ENCODE measurements at places on chromosomes 11 and 22.

GRCh38 chr11:108037636-108038035, 28.9 kb downstream of the CUL5 start:
- no peak for DNase-seq

DNA sequence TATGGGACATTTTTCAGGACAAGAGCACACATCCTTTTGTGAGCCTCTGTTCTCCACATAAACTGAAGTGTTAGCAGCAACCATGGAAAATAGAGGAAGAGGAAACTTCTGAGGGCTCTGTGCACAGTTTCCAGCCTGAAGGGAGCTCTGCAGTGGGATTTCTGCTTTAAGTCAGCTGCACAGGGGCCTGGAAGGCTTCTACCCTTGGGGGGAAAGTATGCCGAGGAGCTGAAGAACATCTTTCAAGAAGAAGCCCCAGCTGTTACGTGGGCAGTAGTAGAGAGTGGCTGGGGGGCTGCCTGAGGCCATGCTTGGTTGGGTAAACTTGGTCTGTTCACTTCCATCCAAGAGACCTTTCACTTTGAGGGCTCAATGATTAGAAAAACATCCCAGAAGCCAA, 82.7 kb upstream of the EED start:
- no peak for DNase-seq

DNA sequence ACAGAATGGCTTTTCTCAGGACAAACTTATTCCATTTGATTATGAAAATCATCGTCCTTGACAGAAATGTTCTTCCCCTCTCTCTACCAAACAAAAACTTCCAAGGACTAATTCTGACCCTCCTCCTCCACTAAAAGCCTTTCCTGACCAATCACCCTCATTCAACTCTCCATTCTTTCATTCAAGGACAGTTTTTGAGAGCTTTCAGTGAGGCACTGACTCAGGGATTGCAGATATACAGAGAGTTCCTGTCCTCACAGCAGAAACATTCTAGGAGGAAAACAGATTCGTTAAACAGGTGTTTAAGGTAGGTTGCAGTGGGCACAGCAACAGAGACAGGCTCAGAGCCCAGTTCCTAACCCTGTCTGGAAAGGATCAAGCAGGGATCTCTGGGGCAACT, 41.5 kb downstream of the OR4D9 start:
- no peak for DNase-seq

- no peak for DNase-seq
Observed at GRCh38 chr22:30575859-30576258, 1.4 kb upstream of the GAL3ST1 start.

DNA sequence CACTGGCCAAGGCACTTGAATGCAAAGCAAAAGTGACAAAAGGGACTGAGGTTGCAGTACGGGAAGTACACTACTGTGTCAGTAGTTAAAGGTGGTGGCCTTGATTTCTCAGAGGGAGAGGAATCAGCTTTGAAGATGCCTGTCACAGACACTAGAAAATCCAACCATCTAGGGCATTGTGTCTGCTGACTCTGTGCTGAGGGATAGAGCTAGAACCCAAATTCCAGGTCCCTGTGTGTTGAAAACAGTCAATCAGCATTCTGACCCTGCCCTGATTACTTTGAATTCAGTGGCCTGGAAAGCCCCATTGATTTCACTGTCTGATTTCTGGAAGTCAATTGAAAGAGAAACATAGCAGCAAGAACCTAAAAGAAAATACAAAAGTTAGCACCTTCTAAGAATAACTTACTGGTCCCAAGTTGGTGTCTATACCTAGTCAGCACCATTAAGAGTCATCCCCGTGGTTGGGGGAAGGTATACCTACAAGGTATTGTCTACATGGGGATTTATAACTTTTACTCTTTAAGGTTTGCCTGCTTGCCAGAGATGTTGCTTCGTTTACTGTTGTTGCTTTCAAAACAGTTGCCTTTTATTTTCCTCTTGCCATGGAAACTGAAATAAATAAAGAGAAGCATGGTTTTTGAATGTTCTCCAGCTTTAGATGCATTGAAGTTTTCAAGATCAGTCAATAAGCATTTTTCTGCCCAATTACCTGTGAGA, 97.3 kb downstream of the PDHX start:
- DNase-seq, result no peak

GRCh38 chr22:19903031-19903430, 38.5 kb upstream of the COMT start:
- no peak for DNase-seq

GRCh38 chr11:24422376-24422775, 74.5 kb upstream of the LUZP2 start:
- DNase-seq, result no peak

DNA sequence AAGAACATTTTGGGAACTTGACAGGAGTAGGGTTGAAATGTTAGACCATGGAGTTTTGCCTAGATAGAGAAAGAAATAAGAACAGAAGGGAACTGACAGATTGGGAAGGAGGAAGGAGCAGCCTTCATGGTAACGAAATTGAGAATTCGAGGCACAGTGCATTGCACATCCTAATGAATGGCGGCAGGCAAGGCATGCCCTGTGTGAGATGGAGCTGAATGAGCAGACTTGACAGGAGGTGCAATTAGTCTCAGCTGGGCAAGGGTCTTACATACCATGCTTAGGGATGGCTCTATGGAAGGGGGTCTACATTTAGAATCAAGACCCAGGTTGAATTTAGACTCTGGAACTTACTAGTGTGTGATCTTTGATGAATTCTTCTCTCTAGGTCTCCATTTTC, 25.0 kb upstream of the NTM start:
- no peak for DNase-seq

DNA sequence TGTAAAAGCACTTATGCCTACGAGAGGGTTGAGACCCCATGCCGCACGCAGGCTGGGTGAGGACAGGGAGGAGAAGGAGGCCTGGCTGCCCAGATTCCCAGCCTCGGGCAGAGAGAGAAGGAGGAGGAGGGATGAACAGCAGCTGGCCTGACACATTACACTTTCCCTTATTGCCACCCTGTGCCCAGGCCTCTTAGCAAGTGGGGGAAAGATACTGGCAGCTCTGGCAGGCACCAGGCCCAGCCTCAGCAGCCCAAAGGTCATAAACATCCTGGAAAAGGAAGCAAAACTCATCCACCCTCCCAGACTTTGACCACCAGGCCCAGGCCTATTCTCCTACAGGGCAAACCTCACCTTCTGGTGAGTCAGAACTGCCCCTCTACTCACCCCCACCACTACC, 4.7 kb downstream of the PLAAT3 start:
- DNase-seq, result no peak

GRCh38 chr11:44606472-44606871, 41.0 kb downstream of the CD82 start:
- no peak for DNase-seq

GRCh38 chr11:88619656-88620385, 282.3 kb upstream of the CTSC start:
- no peak for DNase-seq

GRCh38 chr11:20854215-20854955, 185.0 kb downstream of the NELL1 start:
- DNase-seq, result no peak

DNA sequence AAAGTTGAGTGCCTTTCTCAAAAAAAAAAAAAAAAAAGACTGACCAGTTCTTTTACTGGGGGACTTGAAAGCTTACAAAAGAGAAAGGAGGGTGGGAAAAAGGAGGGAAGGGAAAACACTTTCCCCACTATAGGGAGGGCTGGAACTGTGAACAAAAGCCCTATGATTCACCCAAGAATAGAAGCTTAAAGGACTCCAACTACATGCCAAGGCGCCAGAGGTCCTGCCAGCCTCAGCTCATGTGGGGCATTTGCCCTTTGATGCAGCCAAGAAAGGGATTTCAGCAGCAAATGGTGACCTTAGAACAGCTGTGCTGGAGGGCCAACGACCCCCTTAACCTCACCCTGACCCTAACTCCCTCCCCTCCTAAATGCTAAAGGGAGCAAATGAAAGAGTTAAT, 160.0 kb downstream of the NTM start:
- no peak for DNase-seq

GRCh38 chr11:86993031-86993430, 37.8 kb upstream of the FZD4 start:
- no peak for DNase-seq

DNA sequence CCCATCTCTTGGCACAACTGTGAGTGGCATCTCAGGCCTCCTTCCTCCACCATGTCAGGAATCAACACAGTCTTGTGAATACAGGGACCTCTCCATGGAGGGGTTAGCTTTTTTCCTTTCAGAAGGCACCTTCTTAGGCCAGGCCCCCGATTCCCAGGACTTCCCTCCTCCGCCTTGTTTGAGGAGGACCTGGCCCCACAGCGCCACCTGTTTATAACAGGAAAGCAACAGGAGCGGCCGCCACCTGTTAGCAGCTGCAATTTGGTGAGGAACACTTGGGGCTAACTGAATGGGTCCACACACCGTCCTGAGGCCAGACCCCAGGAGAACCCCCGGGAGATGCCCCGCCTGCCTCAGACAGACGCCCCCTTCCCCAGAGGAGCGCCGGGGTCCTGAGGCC, 3.8 kb upstream of the PKP3 start:
- DNase-seq, result no peak

- DNase-seq, result no peak
Observed at GRCh38 chr22:46504584-46504983, 32.8 kb downstream of the CELSR1 start.

GRCh38 chr11:61680622-61681221, 531 bp downstream of the DAGLA start:
- DNase-seq, result no peak

DNA sequence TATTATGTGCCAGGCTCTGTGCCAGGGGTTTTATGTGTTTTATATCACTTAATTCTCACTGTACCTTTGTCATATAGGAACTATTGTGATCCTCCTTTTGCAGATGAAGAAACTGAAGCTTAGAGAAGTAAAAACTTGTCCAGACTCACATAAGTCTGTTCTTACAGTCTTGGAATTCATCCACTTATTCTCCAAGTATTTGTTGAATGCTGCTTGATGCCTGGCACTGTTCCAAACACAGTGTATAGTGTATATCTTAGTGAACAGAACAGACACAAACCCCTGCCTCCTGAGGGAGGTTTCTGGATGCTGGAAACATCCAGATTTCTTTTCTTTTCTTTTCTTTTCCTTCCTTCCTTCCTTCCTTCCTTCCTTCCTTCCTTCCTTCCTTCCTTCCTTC, 29.0 kb upstream of the FGF3 start:
- no peak for DNase-seq

GRCh38 chr22:26169315-26170111, at the start of gene SEZ6L:
Gene SEZ6L, plus strand, starts transcription at chr22:26169462. Its CDS starts 208 bp downstream, at chr22:26169670.
- DNase-seq, result peak; percentile 84

GRCh38 chr22:32842486-32842885, 41.0 kb downstream of the TIMP3 start:
- DNase-seq, result no peak

DNA sequence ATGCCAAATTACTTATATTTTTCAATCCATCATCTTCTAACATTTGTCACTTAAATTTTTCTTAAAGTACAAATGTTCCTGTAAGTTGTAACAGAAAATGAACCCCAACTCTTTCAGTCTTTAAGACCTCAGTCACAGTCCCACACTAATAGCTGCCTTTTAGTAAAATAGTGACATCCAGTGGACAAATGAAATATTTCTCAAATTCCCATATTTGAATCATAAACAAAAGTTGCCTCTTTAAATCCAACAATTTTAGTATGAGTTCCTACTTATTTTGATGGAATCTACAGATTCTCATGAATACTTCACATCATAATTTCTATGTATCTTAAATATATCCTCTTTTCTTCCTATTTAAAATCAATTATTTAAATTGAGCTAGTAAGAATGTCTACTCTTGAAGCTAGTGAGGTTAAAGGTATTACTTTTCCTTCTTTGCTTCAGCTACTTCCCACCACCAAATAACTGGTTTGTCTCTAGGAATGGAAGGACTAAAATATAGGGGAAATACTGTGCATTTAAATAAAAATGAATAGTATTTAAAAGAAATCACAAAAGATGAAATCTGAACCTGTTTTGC, 9.2 kb downstream of the LIN7C start:
- peak; percentile 23 for DNase-seq

GRCh38 chr11:113991170-113991569, 16.3 kb downstream of the HTR3A start:
- DNase-seq, result no peak

- no peak for DNase-seq
Observed at GRCh38 chr22:36733271-36733670, 29.7 kb upstream of the CACNG2 start.

GRCh38 chr11:128324531-128325141, 262.7 kb downstream of the ETS1 start:
- DNase-seq, result no peak

DNA sequence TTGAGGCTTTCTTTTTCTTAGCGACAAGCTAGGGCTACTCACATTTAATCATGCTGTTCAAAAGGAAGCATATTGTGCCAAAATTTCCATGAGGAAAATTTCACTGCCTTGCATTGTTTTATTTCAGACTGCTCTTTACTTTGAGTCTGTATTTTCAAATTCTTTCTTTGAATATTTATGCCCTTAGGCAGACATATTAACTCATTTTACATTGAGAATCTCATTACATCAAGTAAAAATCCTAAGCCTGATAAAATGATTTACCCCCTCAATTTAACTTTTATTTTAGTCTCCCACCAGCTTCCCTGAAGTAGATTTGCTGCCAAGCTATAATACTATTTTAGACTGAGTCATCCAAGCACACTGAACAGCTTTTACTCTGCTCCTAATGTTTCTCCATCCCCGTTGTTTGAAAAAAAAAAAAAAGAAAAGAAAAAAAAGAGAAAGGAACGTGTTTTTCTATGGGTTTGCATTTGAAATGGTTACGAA, 189.3 kb upstream of the MTMR2 start:
- DNase-seq, result peak; percentile 79
